MCF 10A (cell line): ENCODE measurements at places on chromosomes 13 and 19. TPM values are rescaled to one million over a fixed set of nuclear protein-coding genes. Genes with fewer than 3 reads are reported as not detected.

SHD gene
- not detected in 2 replicates for total RNA-seq

ASF1B gene
- 6.5 and 7.0 TPM in 2 replicates for total RNA-seq

TPTE2 gene
- total RNA-seq = not detected in 2 replicates

- H3K4me3 ChIP-seq = no peak overlapping the region
- no peaks in the 10 kb centered on the region for H3K27me3 ChIP-seq
- peaks cover 34% of the 10 kb centered on the region for H3K4me1 ChIP-seq
- peaks cover 10% of the 10 kb centered on the region for H3K36me3 ChIP-seq
- H3K27ac ChIP-seq = no peak overlapping the region
These were observed 13.8 kb downstream of the FPR1 start for GRCh38 chr19:51737924-51738323.

DNA sequence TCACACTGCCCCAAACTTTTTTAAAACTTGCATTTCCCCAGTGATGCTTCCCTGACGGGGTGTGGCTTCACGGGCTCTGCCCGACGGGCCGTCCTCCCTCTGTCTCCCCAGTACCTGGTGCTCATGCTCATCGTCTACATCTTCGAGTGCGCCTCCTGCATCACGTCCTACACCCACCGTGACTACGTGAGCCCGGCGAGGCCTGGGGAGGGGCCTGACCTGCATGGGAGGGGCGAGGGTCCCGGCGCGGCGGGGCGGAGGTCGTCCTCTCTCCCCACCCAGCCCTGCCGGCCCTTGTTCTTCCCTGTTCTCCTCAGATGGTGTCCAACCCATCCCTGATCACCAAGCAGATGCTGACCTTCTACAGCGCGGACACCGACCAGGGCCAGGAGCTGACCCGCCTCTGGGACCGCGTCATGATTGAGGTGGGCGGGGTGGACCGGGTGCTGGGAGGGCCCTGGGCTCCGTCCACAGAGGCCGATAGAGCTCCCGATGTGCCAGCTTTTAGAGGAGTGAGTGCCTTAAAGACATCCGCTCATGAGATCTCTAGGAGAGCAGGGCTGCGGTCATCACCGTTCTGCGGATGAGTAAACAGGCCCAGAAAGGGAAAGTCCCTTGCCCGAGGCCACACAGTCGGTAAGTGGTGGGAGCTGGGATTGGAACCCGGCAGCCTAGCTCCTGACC, 6.9 kb downstream of the UPK1A start:
- no peak overlapping the region for H3K27ac ChIP-seq
- peaks cover 6% of the 10 kb centered on the region for H3K4me1 ChIP-seq
- H3K36me3 ChIP-seq = peaks cover 7% of the 10 kb centered on the region
- DNase-seq = peak; percentile 61

- H3K27ac ChIP-seq = no peak overlapping the region
- peak; percentile 1 for DNase-seq
- no peaks in the 10 kb centered on the region for H3K4me1 ChIP-seq
- H3K4me3 ChIP-seq = no peak overlapping the region
- H3K36me3 ChIP-seq = no peaks in the 10 kb centered on the region
- H3K27me3 ChIP-seq = no peaks in the 10 kb centered on the region
These were observed 6.7 kb upstream of the ZNF761 start for GRCh38 chr19:53424968-53425597.

DNA sequence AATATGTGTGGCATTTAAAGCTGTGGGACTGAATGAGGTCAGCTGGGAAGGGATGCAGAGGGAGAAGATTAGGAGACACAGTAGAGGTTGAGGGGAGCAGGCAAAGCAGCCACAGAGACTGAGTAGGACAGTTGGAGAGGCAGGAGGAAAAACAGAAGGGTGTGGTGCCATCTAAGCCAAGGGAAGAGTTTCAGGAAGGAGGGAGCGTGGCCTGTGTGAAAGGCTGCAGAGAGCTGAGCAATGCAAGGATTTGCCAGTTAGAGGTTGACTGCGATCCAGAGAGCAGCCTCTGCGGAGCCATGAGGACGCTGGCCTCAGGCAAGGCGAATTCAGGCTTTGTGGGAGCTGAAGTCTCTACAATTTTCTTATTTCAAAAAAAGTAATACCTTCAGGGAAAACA, 28.9 kb downstream of the SOX21 start:
- peaks cover 5% of the 10 kb centered on the region for H3K4me1 ChIP-seq
- no peaks in the 10 kb centered on the region for H3K27me3 ChIP-seq
- no peak overlapping the region for H3K4me3 ChIP-seq
- no peak for DNase-seq

- H3K4me3 ChIP-seq = no peak overlapping the region
- H3K4me1 ChIP-seq = peaks cover 11% of the 10 kb centered on the region
- peak; percentile 18 for DNase-seq
- H3K36me3 ChIP-seq = peaks cover 76% of the 10 kb centered on the region
- H3K27me3 ChIP-seq = no peaks in the 10 kb centered on the region
- H3K27ac ChIP-seq = no peak overlapping the region
These were observed 20.7 kb downstream of the COLGALT1 start for GRCh38 chr19:17575871-17576757.

GRCh38 chr13:23820530-23820929, 68.7 kb downstream of the MIPEP start:
- no peak for DNase-seq
- H3K4me1 ChIP-seq = no peaks in the 10 kb centered on the region
- peaks cover 7% of the 10 kb centered on the region for H3K36me3 ChIP-seq
- no peak overlapping the region for H3K4me3 ChIP-seq
- no peak overlapping the region for H3K27ac ChIP-seq
- H3K27me3 ChIP-seq = no peaks in the 10 kb centered on the region

DNA sequence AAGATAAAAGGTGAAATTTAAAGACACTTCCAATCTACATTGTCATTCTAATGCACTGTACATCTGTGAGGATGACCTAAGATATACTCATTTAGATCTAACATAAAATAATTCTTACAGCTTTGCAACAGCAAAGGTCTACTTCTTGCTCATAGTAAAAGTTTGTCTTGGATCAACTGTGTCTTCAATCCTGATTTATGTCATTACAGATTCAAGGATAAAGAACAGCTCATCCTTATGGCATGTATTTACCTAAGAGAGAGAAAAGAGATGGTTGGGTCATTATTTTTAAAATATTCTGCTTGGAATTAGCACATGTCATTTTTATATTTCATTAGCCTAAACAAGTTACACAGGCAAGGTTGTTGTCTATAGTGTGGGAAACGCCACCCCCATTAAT, 2193.1 kb downstream of the PCDH9 start:
- DNase-seq = no peak
- H3K4me3 ChIP-seq = no peak overlapping the region
- no peaks in the 10 kb centered on the region for H3K27me3 ChIP-seq
- peaks cover 7% of the 10 kb centered on the region for H3K4me1 ChIP-seq

GRCh38 chr13:20430296-20430695, 95.4 kb downstream of the CRYL1 start:
- H3K27me3 ChIP-seq = no peaks in the 10 kb centered on the region
- H3K4me1 ChIP-seq = peaks cover 4% of the 10 kb centered on the region
- peaks cover 6% of the 10 kb centered on the region for H3K36me3 ChIP-seq

GRCh38 chr19:55712804-55713631, 25.2 kb downstream of the NLRP9 start:
- H3K36me3 ChIP-seq = no peaks in the 10 kb centered on the region
- DNase-seq = no peak
- no peak overlapping the region for H3K27ac ChIP-seq
- H3K27me3 ChIP-seq = peaks cover under 1% of the 10 kb centered on the region
- H3K4me3 ChIP-seq = no peak overlapping the region
- no peaks in the 10 kb centered on the region for H3K4me1 ChIP-seq

GRCh38 chr19:996051-996838, 4.0 kb upstream of the GRIN3B start:
- peaks cover 17% of the 10 kb centered on the region for H3K27me3 ChIP-seq
- peak; percentile 52 for DNase-seq
- peak overlapping the region; percentile 54 for H3K4me3 ChIP-seq
- H3K27ac ChIP-seq = no peak overlapping the region
- peaks cover 17% of the 10 kb centered on the region for H3K36me3 ChIP-seq
- peaks cover 6% of the 10 kb centered on the region for H3K4me1 ChIP-seq

DNA sequence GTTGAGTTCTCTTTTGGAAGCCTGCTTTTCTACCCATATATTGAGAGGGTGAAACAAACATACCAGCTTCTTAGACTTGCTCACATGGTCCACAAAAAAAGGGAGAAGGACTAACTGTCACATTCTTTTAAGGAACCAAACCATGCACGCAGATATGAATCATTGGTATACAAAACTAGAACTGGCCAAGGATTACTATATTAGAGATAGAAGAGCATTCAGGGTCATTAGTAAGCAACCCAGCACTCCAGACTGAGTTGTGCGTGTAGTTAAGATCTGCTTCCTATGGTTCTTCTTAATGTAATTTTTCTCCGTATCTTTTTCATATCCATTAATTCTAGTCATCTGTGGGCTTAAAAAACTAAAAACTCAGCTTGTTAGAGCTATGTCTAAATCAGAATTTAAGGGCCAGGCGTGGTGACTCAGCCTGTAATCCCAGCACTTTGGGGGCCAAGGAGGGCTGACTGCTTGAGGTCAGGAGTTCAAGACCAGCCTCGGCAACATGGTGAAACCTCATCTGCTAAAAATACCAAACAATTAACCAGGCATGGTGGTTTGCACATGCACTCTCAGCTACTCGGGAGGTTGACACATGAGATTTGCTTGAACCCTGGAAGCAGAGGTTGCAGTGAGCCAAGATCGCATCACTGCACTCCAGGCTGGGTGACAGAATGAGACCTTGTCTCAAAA, 19.6 kb downstream of the ALG5 start:
- peaks cover 68% of the 10 kb centered on the region for H3K36me3 ChIP-seq
- H3K4me3 ChIP-seq = no peak overlapping the region
- no peak for DNase-seq
- no peaks in the 10 kb centered on the region for H3K27me3 ChIP-seq
- no peak overlapping the region for H3K27ac ChIP-seq

DNA sequence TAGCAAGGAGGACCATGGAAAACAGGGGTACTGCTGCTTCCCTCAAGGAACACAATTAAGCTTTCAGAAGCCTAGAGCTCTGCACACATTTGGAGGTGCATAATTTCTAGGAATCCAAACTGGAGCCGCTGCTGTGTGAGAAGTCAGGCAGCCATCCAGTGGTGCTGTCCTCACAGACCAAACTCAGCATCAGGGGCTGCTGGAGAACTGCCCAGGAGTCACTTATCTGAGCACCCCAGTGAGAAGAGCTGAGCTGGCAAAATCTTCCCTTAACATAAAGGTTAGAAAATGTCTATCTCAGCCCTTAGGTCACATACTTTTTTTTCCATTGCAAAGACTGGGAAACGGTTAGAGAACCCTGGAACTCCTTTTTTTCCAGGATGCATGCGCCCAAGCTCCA, 72.8 kb downstream of the ATP7B start:
- no peak for DNase-seq
- no peak overlapping the region for H3K27ac ChIP-seq
- no peaks in the 10 kb centered on the region for H3K27me3 ChIP-seq
- peaks cover 6% of the 10 kb centered on the region for H3K4me1 ChIP-seq
